Activated naive CD4-positive, alpha-beta T cell (primary cell): ENCODE measurements at places on chromosomes 6 and 20.

DNA sequence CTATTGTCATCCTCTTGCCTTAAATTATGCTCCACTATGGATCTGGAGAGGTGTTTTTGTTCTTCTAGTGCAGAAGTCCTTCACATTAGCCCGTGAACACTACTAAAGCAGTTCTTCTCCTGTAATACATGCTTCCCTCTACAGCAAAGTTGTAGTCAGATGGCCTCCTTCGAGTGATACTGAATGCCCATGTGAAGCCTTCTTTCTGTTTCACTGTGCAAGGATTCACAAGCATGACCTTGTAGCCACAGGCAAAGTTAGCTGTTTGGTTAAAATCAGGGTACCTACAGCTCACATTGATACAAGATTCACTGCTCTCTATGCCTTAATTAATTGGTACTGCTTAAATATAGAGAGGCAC is 47.6 kb downstream of the ARHGAP18 start:
- DNase-seq: no peak

GRCh38 chr6:126133984-126134383 is 147.6 kb downstream of the TRMT11 start:
- no peak for DNase-seq

- no peak for DNase-seq
These were observed 2.8 kb downstream of the CITED2 start for GRCh38 chr6:139371421-139372203.

DNA sequence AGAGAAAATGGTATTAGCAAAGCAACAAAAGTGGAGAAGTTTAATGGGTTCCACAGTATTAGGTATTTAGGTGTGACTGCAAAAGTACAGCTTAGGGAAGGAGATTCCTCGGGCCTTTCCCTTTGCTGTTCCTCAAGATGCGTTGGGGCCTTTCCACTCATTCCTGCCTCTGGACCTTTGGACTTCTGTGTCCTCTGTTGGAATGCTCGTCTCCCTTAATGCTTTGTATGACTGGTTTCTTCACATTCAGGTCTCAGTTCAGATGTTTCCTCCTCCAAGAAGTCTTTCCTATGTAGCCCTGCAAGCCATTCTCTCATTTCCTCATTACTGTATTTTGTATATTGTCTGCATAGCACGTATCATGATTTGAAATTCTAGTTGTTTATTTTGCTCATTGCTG is 39.6 kb downstream of the CTNNBL1 start:
- DNase-seq: no peak

- DNase-seq: no peak
These were observed 92.4 kb downstream of the COL9A1 start for GRCh38 chr6:70210462-70210861.

- no peak for DNase-seq
These were observed 67.6 kb downstream of the FYN start for GRCh38 chr6:111805511-111806164.

- DNase-seq: no peak
These were observed 103.4 kb upstream of the RALGAPA2 start for GRCh38 chr20:20815711-20816455.

- no peak for DNase-seq
These were observed 34.8 kb downstream of the PPP1R16B start for GRCh38 chr20:38840053-38840893.

GRCh38 chr20:37007898-37008649 is 56.6 kb upstream of the SAMHD1 start:
- no peak for DNase-seq

DNA sequence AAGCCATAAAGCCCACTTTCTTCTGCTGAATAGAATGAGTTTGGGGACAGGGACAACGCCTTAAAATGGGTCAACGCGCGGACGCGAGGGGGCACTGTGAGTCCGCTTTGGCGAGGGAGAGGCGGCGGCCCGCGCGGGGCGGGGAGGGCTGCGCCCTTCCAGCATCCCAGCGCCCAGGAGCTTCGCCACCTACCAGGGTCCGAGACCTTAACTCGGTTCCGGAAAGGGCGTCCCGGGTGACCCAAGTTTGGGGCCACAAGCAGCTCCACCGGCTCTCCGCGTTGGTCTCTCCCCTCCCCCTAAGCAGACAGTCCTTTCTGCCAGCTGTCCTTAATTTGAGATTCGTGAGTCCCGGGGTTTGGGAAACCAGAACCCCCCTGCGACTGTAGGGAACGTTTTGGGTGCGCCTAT is 1.8 kb upstream of the SAMD5 start:
- DNase-seq: peak; percentile 1

GRCh38 chr20:50858525-50858924 is 63.7 kb downstream of the BCAS4 start:
- no peak for DNase-seq

DNA sequence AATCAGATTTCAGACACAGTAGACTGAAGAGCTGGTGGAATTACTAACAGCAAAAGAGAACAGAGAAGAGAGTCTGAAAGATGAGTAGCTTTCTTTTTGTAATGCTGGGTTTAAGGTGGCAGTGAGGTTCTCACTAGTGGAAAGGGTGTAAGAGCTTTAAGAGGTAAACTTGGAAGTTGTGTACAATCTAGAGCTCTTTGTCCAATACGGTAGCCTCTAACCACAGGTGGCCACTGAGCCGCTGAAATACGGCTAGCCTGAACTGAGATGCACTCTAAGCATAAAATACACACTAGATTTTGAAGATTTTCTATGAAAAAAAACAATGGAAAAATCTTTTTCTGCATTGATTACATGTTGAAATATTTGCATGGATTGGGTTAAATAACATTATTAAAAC is 4.0 kb downstream of the ELOVL2 start:
- DNase-seq: no peak

DNA sequence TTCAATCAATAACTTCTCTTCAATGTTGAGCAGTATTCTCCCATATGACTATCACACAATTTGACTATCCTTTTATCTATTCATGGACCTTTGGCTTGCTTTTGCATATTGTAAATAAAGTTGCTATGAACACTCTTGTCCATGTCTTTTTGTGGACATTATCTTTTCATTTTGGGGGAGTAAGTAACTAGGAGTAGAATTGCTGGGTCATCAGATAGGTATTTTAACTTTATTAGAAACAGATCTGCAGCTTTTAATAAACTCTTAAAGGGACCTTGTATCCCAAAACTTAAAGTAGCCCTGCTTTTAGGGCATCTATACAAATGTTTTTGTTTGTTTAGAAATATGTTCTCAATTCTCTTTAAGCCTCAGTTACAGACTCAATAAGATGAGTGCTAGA is 614.2 kb upstream of the CITED2 start:
- DNase-seq: no peak

GRCh38 chr20:19709635-19710335 is 48.3 kb upstream of the RIN2 start:
- no peak for DNase-seq

DNA sequence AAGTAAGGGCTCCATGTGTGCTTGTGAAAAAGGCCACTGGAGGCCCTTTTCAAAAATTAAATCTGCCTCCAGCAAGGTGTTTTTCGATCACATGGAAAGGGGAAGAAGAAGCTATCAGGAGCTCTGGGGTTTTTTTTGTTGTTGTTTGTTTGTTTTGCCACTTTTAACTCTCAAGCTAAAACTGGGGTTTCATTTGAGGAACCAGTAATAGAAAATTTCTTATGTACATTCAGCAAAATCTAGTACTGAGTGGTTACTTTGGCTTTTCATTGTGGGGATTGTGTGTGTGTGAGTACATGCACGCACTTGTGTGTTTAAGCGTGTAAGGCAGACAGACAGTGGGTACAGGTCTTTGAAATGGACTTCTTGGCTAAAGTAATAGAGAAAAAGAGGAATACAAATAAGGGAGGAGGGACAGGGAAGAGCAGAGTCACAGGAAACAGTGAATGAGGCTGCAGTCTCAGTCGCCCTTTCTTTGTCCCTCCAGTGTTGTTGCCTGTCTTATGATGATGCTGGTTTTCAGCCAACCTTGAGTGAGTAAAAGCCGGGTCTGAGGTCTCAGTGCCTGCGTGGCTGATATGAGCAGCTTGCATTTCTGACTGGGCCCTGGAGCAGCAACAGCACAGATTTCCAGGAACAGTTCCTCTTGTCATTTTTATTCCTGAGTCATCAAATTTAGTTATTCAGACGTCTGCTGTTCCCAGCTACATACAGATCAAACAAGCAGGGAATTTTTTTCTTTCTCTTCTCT is 26.2 kb downstream of the SLC16A10 start:
- no peak for DNase-seq

- DNase-seq: no peak
These were observed 113.5 kb downstream of the SAMD5 start for GRCh38 chr6:147621961-147622360.

- DNase-seq: no peak
These were observed 344.6 kb downstream of the MMUT start for GRCh38 chr6:49118478-49118877.

DNA sequence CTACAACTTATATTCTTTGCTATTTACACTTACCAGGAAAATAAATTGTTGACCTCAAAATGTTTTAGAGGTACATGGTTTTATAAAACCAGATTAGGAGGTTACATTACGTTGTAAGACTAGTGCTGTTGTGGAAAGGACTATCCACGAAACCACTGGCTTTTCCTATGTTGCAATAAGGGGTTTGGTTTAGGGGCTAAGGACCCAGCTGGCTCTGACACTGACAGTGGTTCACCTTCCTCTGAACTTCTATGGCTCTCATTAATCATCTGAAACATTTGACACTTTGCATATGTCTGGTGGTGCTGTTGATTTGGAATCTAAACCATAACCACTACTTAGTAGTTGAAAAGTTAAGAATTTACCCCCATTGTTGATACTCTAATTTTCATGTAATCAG is 186.7 kb downstream of the NKAIN2 start:
- no peak for DNase-seq

GRCh38 chr20:63164484-63165355 is 51.2 kb downstream of the YTHDF1 start:
- no peak for DNase-seq

GRCh38 chr20:46157625-46158024 is 39.5 kb downstream of the CD40 start:
- no peak for DNase-seq

DNA sequence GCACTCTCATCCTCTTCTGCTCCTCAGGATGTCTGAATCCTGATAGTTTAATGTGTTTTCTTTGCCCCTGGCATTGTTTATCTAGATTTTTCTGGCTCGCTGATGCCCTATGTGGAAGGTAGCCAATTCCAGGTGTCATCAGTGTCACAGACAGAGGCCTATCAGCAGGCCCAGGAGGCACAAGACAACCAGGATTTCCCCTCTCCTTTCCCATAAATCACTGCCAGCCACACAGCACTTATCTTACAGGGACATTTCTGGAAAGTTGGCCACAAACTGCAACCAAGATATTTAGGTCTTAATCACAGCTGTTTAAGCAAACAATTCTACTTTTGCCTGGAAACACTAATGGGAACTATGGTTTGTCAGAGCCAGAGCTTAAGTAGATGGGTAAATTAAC is 28.1 kb downstream of the ADGRF5 start:
- no peak for DNase-seq

- DNase-seq: no peak
These were observed 6.6 kb downstream of the HTR1B start for GRCh38 chr6:77456531-77457248.

DNA sequence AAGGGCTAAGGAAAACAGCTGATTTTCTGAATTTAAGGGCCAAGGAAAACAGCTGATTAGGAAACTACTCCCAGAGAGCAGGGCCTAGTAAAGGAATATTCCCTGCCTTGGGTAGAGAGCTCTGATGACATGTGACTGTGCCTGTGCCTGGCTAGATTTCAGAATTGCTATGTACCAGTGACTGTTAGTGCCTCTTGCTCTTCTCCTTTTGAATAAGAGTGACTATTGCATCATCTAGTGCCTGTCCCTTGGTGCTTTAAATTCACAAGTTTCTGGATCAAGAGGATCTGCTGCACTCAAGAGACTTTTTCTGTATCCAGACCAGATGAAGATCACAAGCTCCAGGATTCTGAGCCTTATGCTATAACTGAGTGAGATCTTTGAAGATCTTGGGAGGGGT is 332.9 kb downstream of the KIF16B start:
- DNase-seq: no peak

DNA sequence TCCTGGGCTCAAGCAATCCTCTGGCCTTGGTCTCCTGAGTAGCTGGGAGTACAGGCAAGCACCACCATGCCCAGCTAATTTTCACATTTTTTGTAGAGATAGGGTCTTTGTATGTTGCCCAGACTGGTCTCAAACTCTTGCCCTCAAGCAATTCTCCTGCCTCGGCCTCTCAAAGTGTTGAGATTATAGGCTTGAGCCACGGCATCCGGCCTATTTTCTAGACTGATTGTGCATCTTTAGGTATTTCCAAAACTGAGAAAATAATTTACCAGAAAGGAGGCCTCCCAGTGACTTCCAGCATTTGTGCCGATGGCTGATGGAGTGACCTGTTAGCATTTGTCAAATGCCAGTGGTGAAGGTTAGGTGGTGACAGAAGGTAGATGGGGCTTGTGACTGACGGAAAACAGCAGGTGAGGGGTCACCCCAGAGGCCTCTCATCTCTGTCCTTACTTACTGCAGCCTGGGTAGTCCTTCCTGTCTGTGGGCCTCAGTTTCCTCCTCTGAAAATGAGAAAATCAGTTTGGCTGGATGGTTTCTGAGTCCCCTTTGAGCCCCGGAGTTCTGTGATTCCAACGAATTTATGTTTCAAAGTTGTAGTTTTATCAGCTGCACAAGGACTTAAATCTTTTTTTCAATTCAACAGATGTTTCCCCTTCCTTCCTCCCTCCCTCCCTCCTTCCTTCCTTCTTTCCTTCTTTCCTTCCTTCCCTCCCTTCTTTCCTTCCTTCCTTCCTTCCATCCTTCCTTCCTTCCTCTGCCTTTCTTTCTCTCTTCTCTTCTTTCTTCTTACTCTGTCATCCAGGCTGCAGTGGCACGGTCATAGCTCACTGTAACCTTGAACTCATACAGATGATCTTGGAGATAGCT is 53.5 kb downstream of the TGM2 start:
- DNase-seq: no peak

GRCh38 chr6:42958125-42958524 is 2.4 kb upstream of the GNMT start:
- DNase-seq: no peak

GRCh38 chr6:83597051-83597450 is 84.7 kb downstream of the PRSS35 start:
- DNase-seq: no peak

GRCh38 chr20:17615645-17616479 is 46.0 kb downstream of the DSTN start:
- DNase-seq: no peak

GRCh38 chr6:24721461-24722215 is 2.7 kb upstream of the C6orf62 start:
- DNase-seq: peak; percentile 91

DNA sequence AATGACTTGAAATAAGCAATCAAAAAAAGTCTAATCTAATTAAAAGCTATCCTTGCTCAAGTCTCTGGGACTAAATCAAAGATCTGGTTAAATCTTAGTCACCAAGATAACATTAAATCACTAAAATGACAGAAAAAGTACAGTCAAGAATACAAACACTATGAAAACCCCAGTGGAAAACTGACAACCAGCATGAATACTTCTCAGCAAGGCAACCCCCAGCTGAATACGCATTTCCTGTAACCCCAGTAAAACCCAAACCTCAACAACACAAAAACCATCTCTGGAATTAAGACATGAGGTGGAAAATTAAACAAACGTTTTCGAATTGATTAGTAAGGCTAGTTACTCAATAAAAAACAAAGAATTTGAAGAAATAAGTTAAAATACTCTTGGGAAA is 23.7 kb upstream of the ZC3H12D start:
- no peak for DNase-seq

GRCh38 chr6:145042559-145042958 is 692.8 kb downstream of the EPM2A start:
- DNase-seq: no peak
